ENCODE measurements at places on chromosomes 6 and 20. TPM values are rescaled to one million over a fixed set of nuclear protein-coding genes. Genes with fewer than 3 reads are reported as not detected.

ABHD16B gene
- not detected for total RNA-seq

PRRC2A gene
- total RNA-seq, result 55.5 TPM

CRISP3 gene
- total RNA-seq, result not detected

INSM1 gene
- 0.28 TPM for total RNA-seq

TRDN gene
- total RNA-seq, result not detected

TBC1D7 gene
- total RNA-seq, result 52.8 TPM

VWA7 gene
- 0.34 TPM for total RNA-seq

RSPO3 gene
- 0.81 TPM for total RNA-seq

C6orf163 gene
- total RNA-seq, result 2.6 TPM

PEX3 gene
- total RNA-seq, result 12.0 TPM

VAPB gene
- 26.0 TPM for total RNA-seq

PAQR8 gene
- total RNA-seq, result 16.9 TPM

ADAT2 gene
- 17.8 TPM for total RNA-seq

AIF1 gene
- not detected for total RNA-seq

KHDC1L gene
- 1.9 TPM for total RNA-seq

GMPR gene
- not detected for total RNA-seq

CGA gene
- total RNA-seq, result not detected

OPRM1 gene
- total RNA-seq, result not detected

CDH4 gene
- 6.5 TPM for total RNA-seq

ORC3 gene
- 99.3 TPM for total RNA-seq

CGAS gene
- total RNA-seq, result 0.90 TPM

PCMT1 gene
- total RNA-seq, result 133 TPM

CFB gene
- not detected for total RNA-seq

SPTLC3 gene
- total RNA-seq, result 4.2 TPM

MTFR2 gene
- total RNA-seq, result 6.2 TPM

ARG1 gene
- not detected for total RNA-seq

GABRR1 gene
- not detected for total RNA-seq

HAO1 gene
- total RNA-seq, result not detected

SESN1 gene
- total RNA-seq, result 31.4 TPM

TNFAIP3 gene
- total RNA-seq, result 5.3 TPM

TFAP2D gene
- not detected for total RNA-seq

TFAP2A gene
- 0.39 TPM for total RNA-seq

ZC2HC1B gene
- not detected for total RNA-seq

MYH7B gene
- total RNA-seq, result 0.03 TPM

SLC17A2 gene
- not detected for total RNA-seq

NKAIN4 gene
- total RNA-seq, result 9.7 TPM

CYP39A1 gene
- 7.1 TPM for total RNA-seq

UNC5CL gene
- total RNA-seq, result 5.0 TPM
